Kidney epithelial cell (primary cell): ENCODE measurements at places on chromosomes 1 and 21. TPM values are rescaled to one million over a fixed set of nuclear protein-coding genes. Genes with fewer than 3 reads are reported as not detected.

The CLDN8 gene
- total RNA-seq: not detected in 2 replicates

The VCAM1 gene
- 55.5 and 63.8 TPM in 2 replicates for total RNA-seq

The RGSL1 gene
- total RNA-seq: not detected in 2 replicates

The RHOU gene
- 1.0 and 1.2 TPM in 2 replicates for total RNA-seq

DNA sequence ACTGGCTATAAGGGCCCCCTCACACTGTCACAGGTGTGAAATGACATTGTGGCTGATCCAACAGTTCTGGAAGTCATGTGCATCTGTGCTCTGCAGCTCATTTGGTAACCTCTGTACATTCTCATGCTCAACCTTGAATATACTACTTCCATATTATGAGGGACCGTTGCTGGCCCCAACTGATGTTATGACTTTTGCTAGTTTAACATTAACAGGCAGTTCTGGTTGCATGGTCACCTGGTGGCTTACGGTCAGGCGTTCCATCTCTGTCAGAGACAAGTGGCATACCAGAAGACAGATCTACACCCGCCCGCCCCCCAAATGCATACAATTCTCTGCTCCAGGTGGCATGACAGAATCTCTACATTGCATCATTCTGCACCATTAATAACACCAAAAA is 6.0 kb upstream of the DIP2A start:
- DNase-seq: no peak

GRCh38 chr1:48776393-48777218 is at the start of gene BEND5:
TSS of gene BEND5 (minus strand) at chr1:48776891. CDS start at chr1:48776831, 60 bp downstream.
- DNase-seq: no peak

GRCh38 chr1:8536515-8536914 is 218.6 kb downstream of the SLC45A1 start:
- no peak for DNase-seq

DNA sequence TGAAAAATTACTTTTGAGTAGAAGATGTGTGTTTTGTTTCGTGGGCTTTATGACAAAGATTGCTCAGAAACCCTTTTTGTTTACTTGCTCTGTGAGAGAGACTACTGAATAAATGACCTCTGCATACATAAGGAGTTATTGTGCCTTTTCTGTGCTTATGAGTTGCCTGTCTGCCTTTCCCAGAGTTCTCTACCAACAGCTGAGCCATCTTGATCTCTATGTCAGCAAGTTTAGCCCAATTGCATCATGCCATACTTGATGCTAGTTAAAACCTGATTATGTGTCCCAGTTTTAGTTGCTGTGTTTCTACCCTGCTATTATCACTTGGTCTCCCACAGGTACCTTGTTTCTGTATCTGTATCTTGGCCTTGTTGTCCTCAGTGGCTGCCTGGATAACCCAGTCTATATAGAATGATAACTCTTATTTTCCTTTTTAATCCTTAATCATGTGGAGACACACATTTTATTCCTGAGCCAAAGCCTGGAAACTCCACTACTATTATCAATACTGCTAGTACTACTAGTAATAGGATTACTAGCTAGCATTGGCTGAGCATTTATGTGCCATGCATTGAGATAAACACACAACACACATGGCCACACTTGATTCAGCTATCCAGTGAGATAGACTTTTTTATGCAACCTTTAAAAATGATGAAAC is 28.7 kb upstream of the GNG12 start:
- DNase-seq: no peak

DNA sequence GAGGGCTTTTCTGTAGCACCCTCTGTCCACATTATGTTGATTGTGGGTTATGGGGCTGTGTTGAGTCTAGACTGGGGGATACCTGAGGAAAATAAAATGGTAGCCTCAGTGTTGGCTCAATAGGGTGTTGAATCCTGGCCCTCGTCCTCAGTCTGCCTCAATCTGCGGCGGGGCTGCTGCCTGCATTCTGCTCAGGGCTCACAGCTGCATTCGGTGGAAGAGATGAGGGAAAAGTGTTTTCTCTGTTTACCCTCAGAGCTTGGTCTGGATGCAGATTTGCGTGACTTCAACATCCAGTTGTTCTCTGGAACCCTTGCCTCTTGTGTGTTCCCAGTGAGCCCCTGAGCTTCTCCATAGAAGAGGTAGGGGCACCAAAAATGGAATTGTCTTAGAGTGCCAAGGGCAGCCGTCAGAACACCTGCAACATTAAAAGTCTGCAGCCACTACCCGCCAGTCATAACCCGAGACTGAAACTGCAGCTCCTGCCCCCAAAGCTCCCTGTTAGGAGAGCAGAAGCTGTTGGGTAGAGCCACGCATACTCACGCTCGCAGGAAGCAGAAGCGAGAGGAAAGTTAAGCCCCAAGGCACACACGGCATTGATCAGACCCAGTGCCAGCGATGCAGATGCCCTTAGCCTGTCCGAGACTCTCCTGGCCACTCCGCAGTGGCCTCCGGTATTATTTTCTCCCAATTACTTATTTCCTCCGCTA is 215.3 kb upstream of the C1orf174 start:
- DNase-seq: no peak
